SK-N-DZ (cell line): ENCODE measurements at places on chromosomes 7 and 10.

DNA sequence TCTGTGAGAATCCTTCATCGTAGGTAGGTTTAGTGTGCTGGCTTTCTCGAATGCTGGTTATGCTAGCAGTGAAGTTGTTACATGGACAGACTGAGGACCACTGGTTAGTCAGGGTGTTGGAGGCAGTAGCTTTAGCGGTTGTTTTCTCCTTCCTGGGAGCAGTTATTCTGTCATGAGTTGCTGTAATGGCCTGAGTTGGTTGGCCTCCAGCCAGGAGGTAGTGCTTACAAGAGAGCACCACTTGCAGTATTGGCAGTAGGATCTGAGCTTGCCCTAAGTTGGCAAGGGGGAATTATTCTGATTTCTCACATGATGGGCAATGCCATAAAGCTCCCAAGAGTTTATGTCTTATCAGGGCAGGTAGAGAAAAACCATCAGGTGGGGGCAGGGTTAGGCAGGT, 58.0 kb downstream of the IPMK start:
- DNase-seq = no peak

GRCh38 chr10:79339266-79339665, 8.0 kb upstream of the PPIF start:
- DNase-seq = no peak

- DNase-seq = no peak
Measured at GRCh38 chr7:18574235-18574540, 78.6 kb downstream of the HDAC9 start.

- no peak for DNase-seq
Measured at GRCh38 chr7:24718977-24719491, 38.2 kb downstream of the GSDME start.

DNA sequence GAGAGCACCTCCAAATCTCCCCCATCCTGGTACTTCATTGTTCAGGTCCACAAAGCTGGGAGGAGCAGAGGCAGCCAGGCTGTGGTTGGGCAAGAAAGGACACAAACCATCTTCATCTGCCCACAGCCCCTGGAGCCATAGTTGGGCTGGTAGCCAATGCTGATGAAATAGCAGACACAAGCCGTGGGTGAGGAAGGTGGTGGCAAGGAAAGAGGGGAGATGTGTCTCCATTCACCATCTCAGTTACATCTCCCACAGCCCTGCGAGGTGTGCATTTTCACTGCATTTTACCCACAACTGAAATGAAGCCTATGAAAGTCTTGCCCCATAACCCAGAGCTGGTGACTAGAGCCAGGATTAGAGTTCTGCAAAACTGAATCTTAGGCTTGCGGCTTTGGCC, 35.0 kb downstream of the PIK3AP1 start:
- no peak for DNase-seq

- peak; percentile 79 for DNase-seq
Measured at GRCh38 chr7:136405931-136406777, 429.0 kb upstream of the MTPN start.

DNA sequence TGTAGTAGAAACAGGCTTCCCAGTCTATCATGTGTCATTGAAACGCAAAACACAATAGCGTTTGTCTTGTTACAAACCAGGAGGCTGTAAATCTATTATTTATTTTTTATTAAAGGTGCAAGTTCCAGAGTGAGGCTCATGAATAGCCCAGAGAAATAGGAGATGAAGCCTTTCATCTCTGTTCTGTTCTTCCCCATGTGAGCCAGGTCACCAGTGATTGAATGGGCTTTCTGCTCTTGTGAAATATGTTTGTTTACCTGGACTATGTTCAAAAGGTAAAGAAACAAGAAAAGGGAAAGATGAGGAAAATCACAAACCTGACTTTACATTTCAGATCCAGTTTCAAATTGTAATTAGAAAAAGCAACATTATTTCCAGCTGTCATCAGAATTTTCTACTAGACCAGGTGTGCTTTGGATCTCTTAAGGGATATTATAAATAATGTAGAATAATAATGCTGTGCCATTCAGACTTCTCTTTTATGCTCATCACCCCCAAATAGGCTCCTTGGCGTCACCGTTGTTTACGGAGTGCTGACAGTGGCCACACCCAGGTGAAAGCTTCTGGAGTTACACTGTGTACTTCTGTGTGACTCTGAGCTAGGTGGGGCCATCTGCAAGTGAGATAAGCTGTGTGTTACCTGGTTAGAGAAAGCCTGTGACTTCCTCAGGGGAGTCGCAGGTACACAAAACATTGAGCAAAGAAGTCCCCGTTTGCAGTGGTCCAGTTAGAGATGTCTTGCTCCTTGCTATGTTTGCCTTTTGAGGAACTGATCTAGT, 274.9 kb downstream of the SDK1 start:
- no peak for DNase-seq

GRCh38 chr10:132578287-132578951, 40.8 kb downstream of the INPP5A start:
- no peak for DNase-seq

DNA sequence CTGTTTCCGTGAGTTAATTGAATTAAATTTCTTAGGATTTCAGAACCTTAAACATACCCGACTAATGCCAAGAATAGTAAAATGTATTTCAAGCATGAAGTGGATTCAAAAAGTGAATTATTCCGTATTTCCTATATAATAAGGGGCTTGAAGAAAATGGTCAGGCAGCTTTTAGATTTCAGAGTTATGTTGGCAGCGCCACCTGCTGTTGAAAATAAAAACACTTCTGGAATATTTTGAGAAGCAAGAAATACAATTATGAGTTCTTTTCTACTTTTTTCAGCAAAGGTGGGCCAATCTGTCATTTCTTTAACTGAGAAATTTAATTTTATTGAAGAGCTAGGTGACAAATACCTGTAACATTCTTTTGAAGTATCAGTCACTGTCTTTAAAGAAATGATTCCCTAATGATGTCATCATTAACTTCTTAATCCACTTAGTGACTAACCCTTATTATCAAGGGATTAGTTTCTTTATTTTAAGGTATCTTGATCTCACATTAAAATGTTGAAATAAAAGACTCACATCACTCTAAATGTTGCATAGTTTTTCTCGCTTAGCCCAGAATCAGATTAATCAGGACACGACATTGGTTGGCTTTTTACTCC, 36.6 kb upstream of the AGR3 start:
- DNase-seq = peak; percentile 44

DNA sequence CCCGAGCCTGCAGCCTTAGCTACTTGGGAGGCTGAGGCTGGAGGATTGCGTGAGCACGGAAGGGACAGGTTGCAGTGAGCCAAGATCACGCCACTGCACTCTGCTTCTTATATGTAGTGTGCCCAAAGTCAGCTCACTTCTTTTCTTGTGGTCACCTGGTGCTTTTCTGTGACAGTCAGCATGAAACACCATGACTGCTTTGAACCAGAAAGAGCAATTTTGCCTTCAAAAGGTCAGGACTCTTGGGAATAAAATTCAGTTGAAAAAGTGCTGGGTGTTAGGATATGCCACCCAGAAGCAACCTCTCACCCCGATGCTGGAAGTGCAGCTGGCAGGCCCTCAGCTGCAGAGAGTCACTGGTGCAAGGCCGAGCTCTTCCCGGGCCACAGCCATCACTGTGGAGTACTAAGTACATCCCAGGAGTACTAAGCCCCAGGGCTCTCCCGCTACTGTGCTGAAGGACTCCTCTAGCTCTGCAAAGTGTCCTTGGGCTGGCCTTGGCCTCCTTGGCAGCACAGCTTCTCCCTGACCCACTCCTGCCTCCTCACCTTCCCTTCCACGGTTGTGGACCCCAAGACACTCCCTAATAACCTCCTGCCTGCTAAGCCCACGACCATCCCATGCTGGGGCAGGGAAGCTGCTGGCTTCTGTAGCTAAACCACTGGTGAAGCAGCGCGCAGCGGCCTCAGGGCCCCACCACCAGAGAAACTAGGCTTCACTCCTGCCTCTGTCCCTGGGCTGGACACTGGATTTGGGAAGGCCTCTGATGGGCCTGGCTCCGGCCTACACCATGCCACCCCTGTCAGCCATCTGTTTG, 17.6 kb upstream of the GDI2 start:
- DNase-seq = no peak

DNA sequence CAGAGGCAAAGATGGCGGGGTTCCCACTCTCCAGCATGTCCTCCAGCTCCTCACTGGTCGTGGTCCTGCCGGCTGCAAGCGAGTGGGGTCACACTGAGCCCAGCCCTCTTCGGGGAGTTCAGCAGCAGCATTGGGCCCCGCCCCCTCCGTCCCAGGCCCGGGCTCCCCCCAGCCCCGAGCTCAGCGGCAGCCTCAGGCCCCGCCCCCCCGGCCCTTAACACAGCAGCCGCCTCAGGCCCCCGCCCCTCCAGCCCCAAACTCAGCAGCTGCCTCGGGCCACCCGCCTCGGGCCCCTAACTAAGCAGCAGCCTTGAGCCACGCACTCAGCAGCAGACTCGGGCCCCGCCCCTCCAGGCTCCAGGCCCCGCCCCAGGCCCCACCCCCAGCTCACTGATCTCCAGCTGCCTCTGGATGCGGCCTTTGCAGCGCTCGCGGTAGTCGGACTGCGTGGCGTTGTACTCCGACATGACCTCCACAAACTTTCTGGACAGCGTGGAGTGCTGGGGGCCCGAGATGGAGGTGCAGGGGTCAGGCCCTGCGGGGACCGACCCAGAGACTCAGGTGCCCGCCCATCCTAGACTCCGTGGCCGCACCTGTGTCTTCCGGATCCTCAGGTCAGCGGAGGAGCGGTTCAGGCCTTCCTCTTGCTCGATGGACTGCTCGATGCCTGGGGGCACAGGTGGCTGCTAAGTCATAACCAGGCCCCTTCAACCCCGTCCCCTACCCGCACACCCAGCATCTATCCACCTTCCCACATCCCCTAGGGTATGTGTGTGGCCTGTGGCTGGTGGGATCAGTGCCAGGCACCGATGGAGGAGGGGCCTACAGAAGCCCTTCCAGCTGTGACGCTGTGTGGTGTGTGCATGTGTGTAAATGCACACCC, 15.5 kb downstream of the STX1A start:
- peak; percentile 83 for DNase-seq

GRCh38 chr7:120949393-120949911, 1.1 kb upstream of the ING3 start:
- no peak for DNase-seq

DNA sequence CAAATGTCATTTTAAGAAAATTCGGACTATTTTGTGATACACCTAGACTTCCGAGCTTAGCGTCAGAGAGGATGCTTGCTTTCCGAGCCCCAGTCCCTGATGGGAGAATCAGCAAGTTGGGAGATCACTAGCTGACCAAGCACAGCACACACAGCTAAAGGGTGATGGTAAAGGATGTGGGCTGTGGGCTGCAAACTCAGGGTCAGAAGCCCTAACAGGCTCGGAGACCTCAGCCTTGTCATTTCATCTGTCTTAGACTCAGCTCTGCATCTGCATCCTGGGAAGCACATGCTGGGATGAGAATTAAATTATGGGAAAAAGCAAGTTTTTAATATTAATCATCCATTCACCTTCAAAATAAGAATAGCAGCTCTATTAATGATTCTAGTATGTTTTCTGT, 3.3 kb downstream of the CUBN start:
- no peak for DNase-seq
